ENCODE measurements at places on chromosomes 6 and 20.

- no peak for DNase-seq
Measured at GRCh38 chr6:162181111-162181510, 546.5 kb downstream of the PRKN start.

DNA sequence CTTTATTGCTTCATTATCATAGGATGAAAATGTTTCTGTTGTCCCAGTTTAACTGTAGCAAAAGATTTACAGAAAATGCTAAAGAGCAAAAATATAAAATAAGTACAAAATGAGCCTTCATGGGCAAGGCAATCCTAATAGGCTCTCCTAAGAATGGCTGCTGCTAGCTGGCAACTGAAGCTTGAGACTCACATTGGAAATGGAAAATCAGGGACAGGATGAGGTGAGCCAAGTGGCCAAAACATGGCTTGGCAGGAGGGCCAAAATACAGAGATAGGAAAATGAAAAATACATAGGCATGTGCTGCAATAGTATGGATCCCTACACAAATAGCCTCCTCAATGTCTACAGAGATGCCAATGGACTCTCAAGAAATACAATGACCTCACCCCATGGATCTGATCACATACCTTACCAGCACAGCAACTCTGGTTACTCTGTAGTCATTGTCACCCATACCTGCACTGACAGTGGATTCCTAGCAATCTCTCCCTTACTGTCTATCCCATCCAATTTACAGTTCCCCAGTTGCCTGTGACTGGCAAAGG is 105.4 kb downstream of the DST start:
- DNase-seq, result no peak

- DNase-seq, result no peak
Measured at GRCh38 chr6:39917329-39917728, 16.9 kb downstream of the MOCS1 start.

DNA sequence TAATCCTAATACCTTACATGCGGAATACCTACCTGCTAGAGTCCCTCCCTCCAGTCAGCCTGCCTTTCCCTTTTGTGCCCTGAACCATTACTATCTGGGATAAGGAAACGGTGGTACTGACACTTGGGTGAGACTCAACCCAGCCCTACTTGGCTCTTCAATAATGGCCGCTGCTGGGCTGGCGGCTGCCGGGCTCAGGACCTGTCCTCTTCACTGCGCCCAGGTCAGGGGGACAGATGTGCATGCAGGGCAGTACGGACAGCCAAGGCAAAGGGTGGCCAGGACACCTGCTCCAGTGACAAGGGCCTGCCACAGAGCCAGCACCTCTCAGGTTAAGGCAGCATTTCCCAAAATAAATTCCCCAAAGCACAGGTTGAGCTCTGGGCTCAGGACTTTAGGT is 29.9 kb downstream of the UBE2V1 start:
- peak; percentile 80 for DNase-seq

DNA sequence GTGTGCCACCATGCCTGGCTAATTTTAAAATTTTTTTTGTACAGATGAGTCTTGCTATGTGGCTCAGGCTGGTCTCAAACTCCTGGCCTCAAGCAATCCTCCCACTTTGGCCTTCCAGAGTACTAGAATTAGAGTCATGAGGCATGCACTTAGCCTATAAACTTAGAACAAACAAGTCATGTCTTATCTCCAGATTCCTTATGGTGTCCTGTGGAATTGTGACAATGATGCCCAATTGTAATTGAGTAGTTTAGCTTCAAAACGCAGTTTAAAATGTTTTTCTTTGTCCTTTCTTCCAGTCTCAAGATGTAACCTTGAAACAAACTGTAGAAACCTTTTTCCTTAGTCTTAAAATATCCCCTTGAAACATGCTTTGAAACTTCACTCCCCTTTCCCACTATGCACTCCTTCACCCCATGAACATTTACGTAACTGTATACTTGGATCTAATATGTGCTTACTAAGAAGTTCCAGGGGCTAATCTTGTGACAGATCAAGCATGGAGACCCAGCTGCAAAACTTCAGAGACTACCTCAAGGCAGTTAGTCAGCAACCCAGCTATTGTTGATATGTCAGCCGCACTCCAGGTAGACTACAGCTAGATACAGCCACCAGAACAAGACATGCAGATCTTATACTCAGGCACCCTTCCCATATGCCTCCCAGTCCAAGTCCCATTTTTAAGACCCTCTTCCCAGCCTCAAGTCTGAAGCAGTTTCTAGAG is 46.2 kb downstream of the MAN1A1 start:
- DNase-seq, result no peak

DNA sequence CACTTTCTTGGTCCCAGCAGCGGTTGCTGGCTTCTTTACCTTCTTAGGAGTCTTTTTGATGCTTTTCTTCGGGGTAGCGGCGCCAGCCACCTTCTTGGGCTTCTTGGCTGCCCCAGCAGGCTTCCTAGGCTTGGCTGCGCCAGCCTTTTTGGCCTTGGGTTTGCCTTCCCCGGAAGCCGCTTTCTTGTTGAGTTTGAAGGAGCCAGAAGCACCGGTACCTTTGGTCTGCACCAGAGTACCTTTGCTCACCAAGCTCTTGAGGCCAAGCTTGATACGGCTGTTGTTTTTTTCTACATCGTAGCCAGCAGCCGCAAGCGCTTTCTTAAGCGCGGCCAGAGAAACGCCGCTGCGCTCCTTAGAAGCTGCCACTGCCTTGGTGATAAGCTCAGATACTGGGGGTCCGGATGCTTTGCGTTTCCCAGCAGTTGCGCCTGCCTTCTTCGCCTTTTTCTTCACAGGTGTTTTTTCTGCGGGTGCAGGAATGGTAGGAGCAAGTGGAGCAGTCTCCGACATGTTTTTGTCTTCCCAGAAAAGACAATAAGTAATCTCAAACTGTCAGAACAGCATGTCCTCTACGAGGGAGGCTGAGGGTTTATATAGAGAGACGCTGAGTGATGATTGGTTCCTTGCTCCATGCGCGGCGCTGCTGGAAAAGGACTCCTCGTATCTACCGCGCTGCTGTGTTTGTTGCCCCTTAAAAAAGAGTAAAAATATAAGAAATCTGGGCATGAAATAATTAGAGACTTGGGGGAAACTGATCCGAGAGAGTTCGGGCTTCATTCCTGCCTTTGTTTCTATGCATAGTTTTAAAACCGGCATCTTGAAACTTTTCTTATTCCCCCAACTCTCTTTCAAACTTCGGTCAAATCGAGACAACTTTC is 130.3 kb upstream of the BTN3A2 start:
- no peak for DNase-seq

DNA sequence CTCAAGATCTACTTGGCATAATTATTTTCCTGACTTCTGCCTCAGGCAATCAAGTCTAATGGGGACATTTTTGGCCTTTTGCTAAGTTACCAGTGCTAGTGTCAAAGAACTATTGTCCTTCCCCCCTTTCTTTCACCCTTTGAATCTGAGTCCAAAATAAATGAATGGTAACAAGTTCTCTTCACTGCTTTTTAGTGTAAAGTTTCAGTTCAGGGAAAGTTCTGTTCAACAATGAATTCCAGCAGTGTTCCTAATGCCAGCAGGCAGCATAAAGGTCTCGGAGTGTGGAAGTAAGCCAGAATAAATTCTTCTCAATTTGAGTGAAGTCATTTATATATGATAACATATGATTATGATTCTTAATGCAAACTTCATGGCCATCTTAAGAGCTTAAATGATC is 20.8 kb upstream of the TSPYL1 start:
- no peak for DNase-seq

DNA sequence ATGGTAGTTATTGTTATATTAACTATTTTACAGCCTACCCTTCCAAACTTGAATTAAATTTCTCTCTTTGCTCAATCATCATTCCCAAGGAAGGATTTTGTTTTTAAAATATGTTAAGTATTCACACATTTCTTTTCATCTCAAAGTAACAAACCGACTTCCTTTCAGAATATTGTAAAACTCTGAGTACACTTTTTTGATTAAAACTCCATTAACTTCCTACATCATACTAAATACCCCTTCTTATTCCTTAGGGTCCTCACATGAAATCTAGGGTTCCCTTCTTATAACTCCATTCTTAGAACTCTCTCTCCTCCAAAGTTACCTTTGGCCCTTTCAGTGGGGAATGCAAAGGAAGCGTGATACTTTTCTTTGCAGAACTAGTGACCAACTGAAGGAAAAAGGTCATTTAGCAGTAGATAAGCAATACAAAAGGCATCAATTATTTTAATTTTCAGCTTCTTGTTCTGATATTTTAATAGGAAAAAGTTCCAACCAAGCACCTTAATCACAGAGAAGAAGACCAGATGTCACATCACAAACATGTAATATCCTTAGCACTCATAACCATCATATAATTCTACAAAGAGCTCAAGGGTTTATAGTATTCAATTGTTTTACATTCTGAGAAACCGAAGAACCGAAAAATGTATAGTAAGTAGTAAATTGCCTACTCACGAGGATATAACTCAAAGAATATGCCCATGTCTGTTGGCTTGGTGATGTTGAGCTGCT is 494 bp downstream of the RHAG start:
- DNase-seq, result no peak

DNA sequence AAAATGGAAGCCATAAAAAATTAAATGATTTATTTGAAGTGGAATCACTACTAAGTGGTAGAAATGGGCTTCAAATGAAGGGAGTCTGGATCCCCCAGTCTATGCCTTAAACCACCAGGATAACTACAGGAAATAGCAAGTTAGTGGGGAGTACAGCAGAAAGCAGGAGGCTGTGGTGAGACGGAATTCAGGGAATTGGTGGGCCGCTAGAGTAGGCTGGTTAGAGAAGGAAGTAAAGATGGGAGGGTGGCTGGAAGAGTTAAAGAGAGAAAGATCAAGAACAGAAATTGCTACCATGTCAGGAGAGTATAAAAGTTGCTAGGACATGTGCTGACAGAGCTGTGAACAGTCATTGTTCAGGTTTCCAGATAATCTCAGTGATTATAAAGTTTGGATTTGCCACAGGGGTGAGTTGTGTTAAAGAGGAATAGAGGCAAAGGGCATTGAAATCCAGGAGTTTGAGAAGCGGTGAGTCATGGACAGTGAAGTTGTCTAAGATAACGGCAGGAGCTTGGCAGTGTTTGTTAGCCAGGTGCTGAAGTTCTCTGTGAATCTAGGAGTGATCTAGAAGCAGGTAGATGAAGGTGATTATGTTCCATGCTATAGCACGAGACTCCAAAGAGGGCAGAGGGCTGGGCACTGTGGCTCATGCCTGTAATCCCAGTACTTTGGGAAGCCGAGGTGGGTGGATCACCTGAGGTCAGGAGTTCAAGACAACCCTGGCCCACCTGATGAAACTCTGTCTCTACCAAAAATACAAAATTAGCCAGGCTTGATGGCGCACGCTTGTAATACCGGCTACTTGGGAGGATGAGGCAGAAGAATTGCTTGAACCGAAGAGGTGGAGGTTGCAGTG is 13.7 kb upstream of the HINT3 start:
- no peak for DNase-seq

- no peak for DNase-seq
Measured at GRCh38 chr6:36784376-36784636, 54.9 kb downstream of the CPNE5 start.

GRCh38 chr6:41352907-41353306 is 17.5 kb downstream of the NCR2 start:
- no peak for DNase-seq

- DNase-seq, result no peak
Measured at GRCh38 chr6:117955684-117956256, 48.7 kb downstream of the SLC35F1 start.

DNA sequence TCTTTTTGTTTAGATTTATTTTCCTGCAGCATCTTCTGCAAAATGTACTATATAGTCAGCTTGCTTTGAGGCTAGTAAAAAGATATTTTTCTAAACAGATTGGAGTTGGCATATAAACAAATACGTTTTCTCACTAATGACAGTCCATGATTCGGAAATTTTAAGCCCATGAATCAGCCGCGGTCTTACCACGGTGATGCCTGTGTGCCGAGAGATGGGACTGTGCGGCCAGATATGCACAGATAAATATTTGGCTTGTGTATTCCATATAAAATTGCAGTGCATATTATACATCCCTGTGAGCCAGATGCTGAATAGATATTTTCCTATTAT is 3.2 kb downstream of the FOXC1 start:
- no peak for DNase-seq

DNA sequence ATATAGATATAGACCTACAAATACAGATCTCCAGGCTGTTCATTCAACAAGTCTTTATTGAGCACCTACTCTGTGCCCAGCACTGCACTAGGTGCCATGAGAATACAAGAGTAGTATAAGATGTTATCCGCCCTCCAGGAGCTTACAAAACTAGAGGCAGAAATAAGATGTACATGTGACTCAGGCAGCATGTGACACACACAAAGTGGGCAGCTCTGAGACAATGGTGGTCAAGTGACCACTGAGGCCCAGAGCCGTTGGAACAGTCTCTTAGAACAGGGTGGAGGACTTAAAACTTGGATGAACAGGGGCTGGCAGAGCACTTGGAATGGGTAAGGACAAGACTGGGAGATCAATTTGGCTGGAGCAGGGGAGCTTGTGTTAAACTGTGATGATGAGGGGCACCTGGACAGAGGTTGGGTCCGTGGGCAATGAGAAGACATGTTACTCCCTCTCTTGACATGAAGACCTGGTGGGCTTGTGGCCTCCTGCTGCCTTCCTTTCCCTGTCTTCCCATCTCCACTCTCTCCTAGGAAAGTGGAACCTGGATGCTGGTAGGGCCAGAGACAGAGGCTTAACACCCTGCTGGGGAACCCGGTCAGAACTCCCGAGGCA is 21.2 kb downstream of the TRIM15 start:
- no peak for DNase-seq

- DNase-seq, result no peak
Measured at GRCh38 chr20:49445176-49445575, 37.3 kb downstream of the KCNB1 start.

- DNase-seq, result no peak
Measured at GRCh38 chr20:4871486-4871885, 129.8 kb downstream of the SLC23A2 start.

DNA sequence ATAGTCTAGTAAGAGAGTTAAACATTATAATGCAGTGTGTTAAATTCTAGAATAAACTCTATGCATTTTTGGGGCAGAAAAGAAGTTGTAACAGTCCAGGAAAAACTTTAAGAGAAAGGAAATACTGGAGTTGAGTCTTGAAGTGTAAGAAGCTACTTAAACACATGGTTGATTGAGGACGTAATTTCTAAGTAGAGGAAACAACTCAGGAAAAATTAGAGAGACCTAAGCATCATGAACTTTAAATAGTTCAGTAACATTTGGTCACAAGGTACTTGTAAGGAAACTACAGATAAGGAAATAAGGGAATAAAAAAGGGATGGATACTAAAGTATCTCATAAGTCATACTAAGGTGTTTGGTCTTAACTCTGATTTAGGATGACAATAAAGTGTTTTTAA is 4.7 kb upstream of the TRDN start:
- no peak for DNase-seq
